Purkinje cell (primary cell): ENCODE measurements at places on chromosomes 3 and 15. TPM values are rescaled to one million over a fixed set of nuclear protein-coding genes. Genes with fewer than 3 reads are reported as not detected.

Gene QTRT2
- polyA plus RNA-seq, result 2.0 and 5.2 TPM in 2 replicates

Gene ARPP21
- polyA plus RNA-seq, result 42.6 and 76.9 TPM in 2 replicates

Gene CACNA2D3
- 1.8 and 6.2 TPM in 2 replicates for polyA plus RNA-seq

Gene RBM5
- polyA plus RNA-seq, result 27.7 and 31.1 TPM in 2 replicates

Gene TRH
- polyA plus RNA-seq, result 0.40 TPM in 1 of 2 replicates, not detected in the other

Gene SH2D7
- not detected in 2 replicates for polyA plus RNA-seq

Gene AP3B2
- 96.5 and 115 TPM in 2 replicates for polyA plus RNA-seq

Gene EFL1
- polyA plus RNA-seq, result 7.5 and 10.1 TPM in 2 replicates

Gene KY
- 3.0 and 3.6 TPM in 2 replicates for polyA plus RNA-seq

Gene CYP11A1
- polyA plus RNA-seq, result 0.85 and 1.3 TPM in 2 replicates

Gene KNG1
- polyA plus RNA-seq, result not detected in 2 replicates

Gene P3H2
- 0.29 and 2.3 TPM in 2 replicates for polyA plus RNA-seq

Gene CCDC191
- 3.4 and 10.9 TPM in 2 replicates for polyA plus RNA-seq

Gene AADACL2
- polyA plus RNA-seq, result not detected in 2 replicates

Gene HACD3
- polyA plus RNA-seq, result 150 and 158 TPM in 2 replicates

Gene IL17RE
- polyA plus RNA-seq, result 0.42 TPM in 1 of 2 replicates, not detected in the other

Gene CILP
- polyA plus RNA-seq, result not detected in 2 replicates

Gene CD200R1
- 0.87 and 3.1 TPM in 2 replicates for polyA plus RNA-seq

Gene SLC2A2
- 0.09 TPM in 1 of 2 replicates, not detected in the other for polyA plus RNA-seq

Gene LAMB2
- polyA plus RNA-seq, result 12.6 and 20.2 TPM in 2 replicates

Gene XPC
- 9.1 and 11.1 TPM in 2 replicates for polyA plus RNA-seq

Gene WNT7A
- 0.69 TPM in 1 of 2 replicates, not detected in the other for polyA plus RNA-seq

Gene FBXO40
- polyA plus RNA-seq, result 0.84 and 1.2 TPM in 2 replicates

Gene RPL35A
- 936 and 952 TPM in 2 replicates for polyA plus RNA-seq

Gene ULK4
- 2.4 and 6.7 TPM in 2 replicates for polyA plus RNA-seq

Gene ZDHHC23
- polyA plus RNA-seq, result 14.7 and 21.2 TPM in 2 replicates

Gene SLC15A2
- polyA plus RNA-seq, result 1.6 and 4.4 TPM in 2 replicates

Gene HMG20A
- 15.6 and 60.7 TPM in 2 replicates for polyA plus RNA-seq

Gene STRIT1
- polyA plus RNA-seq, result not detected in 2 replicates

Gene GCNT3
- polyA plus RNA-seq, result not detected in 2 replicates

Gene BBX
- 56.9 and 104 TPM in 2 replicates for polyA plus RNA-seq

Gene CFAP92
- 0.13 and 0.34 TPM in 2 replicates for polyA plus RNA-seq

Gene H1-8
- polyA plus RNA-seq, result not detected in 2 replicates

Gene C3orf20
- not detected in 2 replicates for polyA plus RNA-seq

Gene DLEC1
- not detected in 2 replicates for polyA plus RNA-seq

Gene FBXW12
- 0.17 TPM in 1 of 2 replicates, not detected in the other for polyA plus RNA-seq

Gene TMA7
- polyA plus RNA-seq, result 1,236 and 1,273 TPM in 2 replicates

Gene PRTG
- 1.3 and 1.7 TPM in 2 replicates for polyA plus RNA-seq

Gene TTLL13
- polyA plus RNA-seq, result 0.31 and 0.79 TPM in 2 replicates

Gene CHST13
- not detected in 2 replicates for polyA plus RNA-seq

Gene ITGA11
- 0.06 and 0.42 TPM in 2 replicates for polyA plus RNA-seq

Gene CCR8
- polyA plus RNA-seq, result not detected in 2 replicates

Gene LMLN
- 7.8 and 9.8 TPM in 2 replicates for polyA plus RNA-seq

Gene STRA6
- polyA plus RNA-seq, result not detected in 2 replicates

Gene SLC28A2
- polyA plus RNA-seq, result 0.70 TPM in 1 of 2 replicates, not detected in the other

Gene FETUB
- not detected in 2 replicates for polyA plus RNA-seq

Gene SLC12A1
- 3.5 and 6.7 TPM in 2 replicates for polyA plus RNA-seq
